Esophagus muscularis mucosa (tissue), 4 donors: ENCODE measurements at places on chromosomes 11 and 22.
A peak's percentile ranks its signal among the peaks of the same experiment; 100 is the strongest.

GRCh38 chr11:36212564-36213392, 76.4 kb downstream of the COMMD9 start:
- H3K27ac ChIP-seq, result no peak overlapping the region
- H3K4me3 ChIP-seq, result no peak overlapping the region
- no peaks in the 10 kb centered on the region for H3K4me1 ChIP-seq
- no peaks in the 10 kb centered on the region for H3K36me3 ChIP-seq

- no peak for DNase-seq
- H3K4me3 ChIP-seq, result no peak overlapping the region
- peaks cover 8% of the 10 kb centered on the region for H3K4me1 ChIP-seq
- no peaks in the 10 kb centered on the region for H3K36me3 ChIP-seq
- no peaks in the 10 kb centered on the region for H3K27me3 ChIP-seq
Observed at GRCh38 chr22:29707010-29707409, 12.8 kb upstream of the CABP7 start.

GRCh38 chr11:63611395-63611747, 2.9 kb downstream of the PLAAT3 start:
- no peaks in the 10 kb centered on the region for H3K36me3 ChIP-seq
- no peaks in the 10 kb centered on the region for H3K27me3 ChIP-seq
- H3K27ac ChIP-seq, result peak overlapping the region; percentile 53
- DNase-seq, result no peak

GRCh38 chr11:119829402-119829801, 100.4 kb upstream of the NECTIN1 start:
- no peaks in the 10 kb centered on the region for H3K36me3 ChIP-seq
- no peak for DNase-seq
- H3K27me3 ChIP-seq, result no peaks in the 10 kb centered on the region

DNA sequence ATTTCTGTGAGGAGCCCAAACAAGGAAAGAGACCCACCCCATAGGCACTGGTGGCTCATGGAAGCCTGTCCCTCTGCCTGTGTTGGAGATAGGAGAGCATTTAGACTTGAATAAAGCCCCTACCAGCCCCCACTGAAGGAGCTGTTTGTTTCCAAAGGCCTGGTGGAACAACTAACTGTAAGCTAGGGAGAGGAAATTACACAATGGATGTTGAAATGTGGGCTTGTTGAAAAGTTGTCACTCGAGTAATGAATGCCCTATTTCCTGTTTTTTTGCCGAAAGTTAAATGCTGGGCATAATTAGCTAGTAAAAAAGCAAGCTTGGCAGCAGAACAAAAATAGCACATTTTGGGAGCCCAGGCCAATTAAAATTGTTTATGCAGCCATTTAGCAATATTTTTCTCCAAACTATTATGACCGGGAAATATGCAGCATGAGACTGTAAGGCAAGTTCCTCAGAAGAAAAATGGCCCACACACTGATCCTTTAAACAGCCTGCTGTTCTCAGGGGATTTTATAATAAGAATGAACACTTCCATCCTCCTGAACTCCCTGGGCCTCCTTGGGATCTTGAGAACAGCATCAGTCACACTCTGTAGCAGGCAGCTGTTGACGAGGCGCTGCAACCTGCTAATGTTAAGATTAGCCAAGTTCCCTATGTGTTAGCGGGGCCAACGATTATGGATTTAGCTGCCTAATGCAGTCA, 38.6 kb upstream of the LMO2 start:
- no peak for DNase-seq
- H3K27ac ChIP-seq, result peak overlapping the region; percentile 70
- no peak overlapping the region for H3K4me3 ChIP-seq
- no peaks in the 10 kb centered on the region for H3K27me3 ChIP-seq

GRCh38 chr11:8204596-8204995, 35.8 kb upstream of the RIC3 start:
- DNase-seq, result no peak
- no peaks in the 10 kb centered on the region for H3K27me3 ChIP-seq
- peaks cover 6% of the 10 kb centered on the region for H3K4me1 ChIP-seq
- no peak overlapping the region for H3K4me3 ChIP-seq

DNA sequence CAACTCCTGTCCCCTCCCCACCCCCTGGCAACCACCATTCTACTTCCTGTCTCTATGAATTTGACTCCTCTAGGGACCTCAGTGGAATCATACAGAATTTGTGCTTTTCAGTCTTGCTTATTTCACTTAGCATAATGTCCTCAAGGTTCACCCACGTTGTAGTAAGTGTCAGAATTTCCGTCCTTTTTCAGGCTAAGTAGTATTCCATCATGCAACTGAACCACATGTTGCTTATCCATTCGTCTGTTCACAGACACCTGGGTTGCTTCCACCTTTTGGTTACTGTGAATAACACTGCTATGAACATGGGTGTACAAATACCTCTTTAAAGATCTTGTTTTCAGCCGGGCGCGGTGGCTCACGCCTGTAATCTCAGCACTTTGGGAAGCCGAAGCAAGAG, 16.5 kb downstream of the CELSR1 start:
- no peak overlapping the region for H3K27ac ChIP-seq
- no peaks in the 10 kb centered on the region for H3K36me3 ChIP-seq
- no peaks in the 10 kb centered on the region for H3K4me1 ChIP-seq
- no peak overlapping the region for H3K4me3 ChIP-seq
- no peak for DNase-seq

- H3K27ac ChIP-seq, result peak overlapping the region; percentile 70
- DNase-seq, result no peak
- no peak overlapping the region for H3K4me3 ChIP-seq
- H3K4me1 ChIP-seq, result peaks cover 23% of the 10 kb centered on the region
- H3K27me3 ChIP-seq, result no peaks in the 10 kb centered on the region
Observed at GRCh38 chr11:111819161-111819828, 52.1 kb downstream of the ALG9 start.

- no peak for DNase-seq
- no peak overlapping the region for H3K4me3 ChIP-seq
- H3K27me3 ChIP-seq, result no peaks in the 10 kb centered on the region
- H3K4me1 ChIP-seq, result peaks cover 4% of the 10 kb centered on the region
- H3K36me3 ChIP-seq, result no peaks in the 10 kb centered on the region
- H3K27ac ChIP-seq, result no peak overlapping the region
Observed at GRCh38 chr11:132278801-132279574, 908.6 kb downstream of the NTM start.
